H54 (cell line): ENCODE measurements at places on chromosomes 1 and 21.

- DNase-seq, result no peak
Observed at GRCh38 chr1:5239911-5240310, 585.5 kb downstream of the AJAP1 start.

- DNase-seq, result no peak
Observed at GRCh38 chr1:233238884-233239431, 56.6 kb downstream of the PCNX2 start.

DNA sequence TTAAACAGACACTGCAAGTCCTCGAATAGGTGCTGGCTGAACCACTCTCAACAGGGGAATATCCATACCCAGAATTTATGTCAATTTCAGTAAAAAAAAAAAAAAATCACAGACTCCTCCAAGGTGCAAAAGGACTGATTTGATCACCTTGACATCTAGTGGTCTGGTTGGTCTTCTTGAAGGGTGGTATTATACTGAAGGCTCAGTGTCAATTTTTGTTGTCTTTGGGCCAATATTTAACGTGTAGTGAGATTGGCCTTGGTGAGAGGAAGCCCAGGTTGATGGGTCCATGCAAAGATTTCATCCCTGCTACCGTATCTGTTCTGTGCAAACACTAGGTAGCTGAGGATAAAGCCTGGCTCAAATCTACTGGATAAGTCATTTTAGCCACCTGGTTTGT is 4.0 kb upstream of the GBP5 start:
- no peak for DNase-seq

DNA sequence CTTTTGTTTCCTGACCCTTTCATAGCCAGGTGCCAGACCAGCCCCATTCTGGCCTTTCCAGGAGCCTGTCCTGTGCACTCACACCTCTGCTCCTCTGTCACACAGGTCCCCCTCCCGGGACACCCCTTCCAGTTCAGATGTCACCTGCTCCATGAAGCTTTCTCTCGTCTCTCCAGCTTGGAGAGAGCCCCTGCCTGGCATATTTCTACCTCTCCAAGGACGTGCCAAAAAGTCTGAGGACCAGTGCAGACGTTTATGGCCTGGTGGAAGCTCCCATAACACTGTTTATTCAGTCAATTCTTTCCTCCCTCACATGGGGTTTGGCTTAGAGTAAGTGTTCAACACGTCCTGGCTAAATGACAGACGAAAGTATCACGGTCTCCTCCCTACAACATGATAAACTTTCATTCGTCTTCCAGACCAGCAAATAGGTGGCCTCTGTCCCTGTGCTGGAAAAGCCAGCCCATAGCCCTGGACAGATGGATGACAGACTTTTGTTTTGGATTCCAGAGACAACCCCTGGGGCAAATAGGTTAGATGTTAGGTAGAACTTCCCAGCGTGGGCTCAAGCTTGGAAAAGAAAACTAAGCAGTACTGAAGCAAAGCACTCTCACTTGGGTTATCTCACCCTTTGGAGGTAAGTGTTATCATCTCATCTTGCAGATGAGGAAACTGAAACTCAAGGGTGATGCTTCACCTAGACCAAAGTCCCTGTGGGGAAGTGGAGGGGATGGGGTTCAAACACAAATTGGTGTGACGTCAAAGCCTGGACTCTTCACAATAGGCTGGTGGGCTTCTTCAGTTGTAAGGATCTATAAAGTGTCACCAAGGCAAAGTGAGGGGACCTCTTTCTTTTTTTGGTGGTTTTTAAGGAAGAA is 52.9 kb upstream of the ECE1 start:
- no peak for DNase-seq

- DNase-seq, result no peak
Observed at GRCh38 chr1:53400761-53401674, 58.2 kb upstream of the DMRTB1 start.

- no peak for DNase-seq
Observed at GRCh38 chr1:58409890-58410289, 136.6 kb downstream of the OMA1 start.

GRCh38 chr1:238341395-238341794 is 450.7 kb upstream of the ZP4 start:
- no peak for DNase-seq

GRCh38 chr1:209652873-209653401 is 712 bp upstream of the LAMB3 start:
- no peak for DNase-seq

- DNase-seq, result peak; percentile 40
Observed at GRCh38 chr1:5992814-5993555, 760 bp upstream of the NPHP4 start.

- no peak for DNase-seq
Observed at GRCh38 chr1:87505391-87505983, 176.8 kb downstream of the LMO4 start.

DNA sequence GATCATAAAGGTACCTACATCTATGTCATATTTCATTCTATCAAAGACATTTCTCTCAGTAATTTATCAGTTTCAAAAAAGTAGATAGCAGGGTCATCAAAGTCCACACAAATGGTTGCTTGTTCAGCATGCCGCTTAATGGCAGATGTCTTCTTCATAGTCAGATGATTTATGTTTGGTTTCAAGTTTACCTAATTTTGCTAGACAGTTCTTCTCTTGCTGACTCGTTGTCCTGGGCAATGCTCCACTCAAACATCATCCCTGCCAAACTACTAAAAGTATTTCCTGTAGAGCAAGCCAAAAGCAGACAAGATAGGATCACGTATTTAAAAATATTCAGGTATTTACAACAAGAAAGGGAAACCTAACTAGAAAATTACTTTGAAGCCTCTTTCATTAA is 13.6 kb downstream of the NUP210L start:
- no peak for DNase-seq

- DNase-seq, result no peak
Observed at GRCh38 chr1:12811409-12811784, 19.8 kb downstream of the PRAMEF11 start.

DNA sequence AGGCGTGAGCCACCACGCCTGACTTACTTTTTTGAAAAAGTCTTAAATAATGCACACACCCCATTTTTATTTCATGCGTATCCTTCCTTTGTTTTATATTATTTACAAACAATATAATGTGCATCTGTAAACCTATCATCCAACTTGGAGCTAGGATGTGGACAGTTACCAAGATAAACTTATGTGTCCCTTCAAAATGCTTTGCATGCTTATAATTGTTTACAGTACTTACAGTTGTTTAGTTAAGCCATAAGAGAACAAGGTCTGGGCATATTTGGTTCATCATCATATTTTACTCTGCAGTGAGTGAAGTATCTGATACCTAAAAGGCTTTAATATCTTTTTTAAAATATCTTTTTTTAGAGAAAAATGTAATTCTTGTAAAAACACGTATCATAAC is 16.1 kb upstream of the HMGN1 start:
- no peak for DNase-seq

DNA sequence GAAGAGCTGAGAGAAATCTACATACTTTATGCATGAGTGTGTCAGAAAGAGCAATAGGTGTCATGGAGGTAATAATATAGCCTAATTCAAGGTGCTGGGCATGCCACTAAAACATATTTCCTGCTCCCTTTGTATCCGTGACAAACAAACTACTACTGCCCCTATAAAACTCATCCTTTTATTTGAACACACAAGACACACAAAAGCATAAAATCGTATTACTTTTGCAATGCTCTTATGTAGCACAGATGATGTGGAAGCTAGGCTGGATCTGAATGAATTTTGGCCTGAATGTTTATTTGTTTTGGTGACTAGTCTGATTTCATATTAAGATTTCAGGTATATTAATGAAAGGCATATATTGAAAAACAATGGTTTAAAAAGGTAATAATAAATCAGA is 239.3 kb upstream of the NEGR1 start:
- DNase-seq, result no peak

DNA sequence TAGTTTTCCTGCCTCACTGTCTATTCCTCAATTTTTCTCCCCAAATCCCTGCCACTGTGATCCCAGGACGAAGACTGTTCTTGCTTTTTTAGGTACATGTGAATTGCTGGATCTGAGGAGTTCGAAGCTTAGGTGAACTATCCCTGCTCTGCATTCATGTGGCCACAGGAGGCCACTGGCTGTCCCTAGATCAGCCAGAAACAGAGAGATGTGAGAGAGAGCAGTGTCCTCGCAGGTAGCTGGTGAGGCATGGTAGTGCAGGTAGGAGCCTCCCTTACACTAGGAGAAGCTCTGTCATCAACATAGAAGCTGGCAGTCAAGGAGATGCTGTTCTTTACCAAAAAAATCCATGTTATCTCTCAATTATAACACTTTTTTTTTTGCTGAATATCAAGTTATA is 71.5 kb downstream of the USP24 start:
- no peak for DNase-seq

DNA sequence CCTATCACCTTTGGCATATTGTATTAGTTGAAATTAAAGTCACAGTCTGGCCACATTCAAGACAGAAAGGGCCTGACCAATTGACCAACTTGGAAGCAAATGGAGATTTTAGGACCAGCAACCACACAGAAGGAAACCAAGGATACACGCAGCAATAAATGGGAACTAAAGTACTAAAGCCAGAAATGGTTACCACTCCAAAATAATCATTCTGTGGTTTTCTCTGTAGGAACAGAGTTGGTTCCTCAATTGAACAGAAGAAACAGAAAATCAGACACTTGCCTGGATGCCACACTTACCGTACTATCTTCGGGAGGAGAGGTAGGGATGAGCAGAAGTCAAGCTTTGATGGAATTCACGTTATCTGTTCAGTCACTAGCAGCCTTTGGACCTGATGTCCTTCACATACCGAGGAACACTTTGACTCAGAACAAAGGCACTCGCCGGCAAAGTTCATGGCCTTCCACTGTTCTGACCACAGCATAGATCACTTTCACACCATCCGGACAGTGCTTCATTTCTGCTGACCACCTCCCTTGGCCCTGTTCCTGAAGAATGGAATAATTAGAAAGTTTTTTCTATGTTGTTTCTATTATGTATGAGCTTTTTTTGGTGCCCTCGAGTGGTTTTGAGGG is 96.9 kb downstream of the LPAR3 start:
- DNase-seq, result no peak

- DNase-seq, result no peak
Observed at GRCh38 chr1:228953207-228953606, 217.9 kb downstream of the RHOU start.

- DNase-seq, result no peak
Observed at GRCh38 chr1:183139281-183139942, 46.7 kb upstream of the LAMC2 start.

DNA sequence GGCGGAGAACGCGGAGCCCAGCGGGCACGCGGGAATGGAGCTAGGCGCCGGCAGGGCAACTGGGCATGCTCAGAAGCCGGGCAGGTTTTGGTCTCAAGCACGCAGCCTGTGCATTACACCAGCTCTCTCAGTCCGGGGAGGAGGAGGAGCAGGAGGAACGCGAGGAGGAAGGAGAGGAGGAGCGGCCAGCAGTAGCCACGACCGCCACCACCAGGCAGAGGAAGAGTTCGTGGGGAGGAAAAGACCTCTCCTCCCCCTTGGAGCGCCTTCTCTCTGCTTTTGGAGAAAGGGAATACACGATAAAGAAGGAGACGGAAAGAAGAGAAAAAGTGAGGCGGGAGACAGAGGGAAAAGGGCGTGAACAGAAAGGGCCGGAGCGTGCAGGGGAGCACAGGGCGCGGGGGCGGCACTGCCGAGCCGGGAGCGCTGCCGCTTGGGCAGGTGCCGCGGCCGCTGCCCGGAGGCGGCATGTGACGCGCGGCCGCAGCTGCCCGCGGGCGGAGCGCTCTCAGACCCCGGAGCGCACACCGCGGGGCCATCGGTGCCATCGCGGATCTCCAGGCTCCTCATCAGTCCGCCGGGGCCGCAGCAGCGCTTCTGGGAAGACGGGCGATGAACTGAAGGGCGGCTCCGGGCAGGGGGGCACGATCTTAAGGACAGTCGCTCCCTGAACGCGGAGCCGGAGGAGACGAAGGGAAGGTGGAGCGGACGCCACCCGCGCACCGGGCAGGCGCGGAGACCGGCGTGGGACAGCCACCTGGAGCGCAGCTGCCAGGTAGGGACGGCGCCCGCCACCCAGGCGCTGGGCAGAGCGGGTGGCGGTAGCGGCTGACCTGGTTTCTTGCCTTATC is at the start of gene CHRM3:
Gene CHRM3 (plus strand): TSS at position 116 of the 851 bp plus-strand sequence. CDS start 520,884 bp downstream, outside the sequence.
- DNase-seq, result peak; percentile 58

DNA sequence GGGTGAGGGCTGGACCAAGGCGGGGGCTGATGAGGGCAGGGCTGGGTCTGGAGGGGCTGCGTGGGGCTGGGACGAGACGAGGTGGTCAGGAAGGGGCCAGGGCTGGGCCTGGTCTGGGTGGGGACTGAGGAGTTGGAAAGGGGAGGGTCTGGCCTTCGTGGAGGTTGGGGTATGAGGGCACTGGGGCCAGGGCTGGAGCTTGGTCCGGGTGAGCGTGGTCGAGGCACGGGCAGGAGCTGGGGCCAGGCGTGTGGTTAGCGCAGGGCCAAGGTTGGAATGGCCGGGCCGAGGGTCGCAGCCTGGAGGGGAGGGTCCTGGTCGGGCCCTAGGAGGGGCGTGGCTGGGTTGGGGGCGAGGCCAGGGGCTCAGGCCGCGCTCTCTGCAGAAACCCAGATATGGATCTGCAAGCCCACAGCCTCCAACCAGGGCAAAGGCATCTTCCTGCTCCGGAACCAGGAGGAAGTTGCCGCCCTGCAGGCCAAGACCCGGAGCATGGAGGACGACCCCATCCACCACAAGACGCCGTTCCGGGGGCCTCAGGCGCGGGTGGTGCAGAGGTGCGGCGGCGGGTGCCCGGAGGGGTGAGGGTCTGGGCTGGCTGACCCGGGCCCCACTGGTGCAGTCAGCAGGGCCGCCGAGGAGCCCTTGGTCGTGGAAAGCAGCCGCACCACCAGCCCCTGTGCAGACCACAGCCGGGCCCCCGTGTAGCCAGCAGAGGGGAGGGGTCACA is 9.0 kb downstream of the TTLL10 start:
- DNase-seq, result no peak

DNA sequence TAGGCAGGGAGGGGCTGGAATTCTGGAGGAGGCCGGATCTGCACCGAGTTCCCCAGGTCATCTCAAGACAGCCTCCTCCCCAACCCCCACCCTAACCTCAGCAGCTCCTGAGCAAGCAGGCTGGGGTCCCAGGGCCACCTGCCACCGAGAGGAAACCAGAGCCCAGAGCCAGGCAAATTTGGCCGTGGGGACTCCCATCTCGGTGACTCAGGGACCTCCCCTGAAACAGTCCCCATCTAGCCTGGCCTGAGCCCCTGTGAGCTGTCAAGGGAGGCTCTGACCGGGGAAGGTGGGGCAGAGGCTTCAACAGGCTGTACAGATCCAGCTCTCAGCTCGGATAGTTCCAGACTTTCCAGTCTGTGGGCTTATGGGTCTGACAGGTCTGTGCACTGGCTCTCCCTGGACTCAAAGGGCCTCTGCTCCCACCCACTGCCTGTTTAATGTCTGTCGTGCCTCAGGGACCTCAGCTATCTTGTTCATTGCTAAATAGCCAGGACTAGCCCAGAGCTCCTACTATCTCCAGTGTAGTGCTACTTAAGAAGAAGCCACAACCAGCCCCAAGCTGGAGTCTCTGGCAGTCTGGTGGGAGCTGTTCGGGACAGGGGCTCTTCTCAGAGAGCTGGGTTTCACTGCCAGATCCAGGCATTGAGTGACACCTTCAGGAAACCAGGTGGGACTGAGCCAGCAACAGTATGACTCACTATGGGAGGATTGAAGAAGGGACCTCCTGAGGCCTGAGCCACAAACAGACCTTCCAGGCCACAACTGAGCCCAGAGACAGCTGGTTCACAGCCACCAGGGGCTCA is 25.6 kb downstream of the MATN1 start:
- DNase-seq, result peak; percentile 43
